ENCODE measurements at places on chromosomes 11 and 22.

DNA sequence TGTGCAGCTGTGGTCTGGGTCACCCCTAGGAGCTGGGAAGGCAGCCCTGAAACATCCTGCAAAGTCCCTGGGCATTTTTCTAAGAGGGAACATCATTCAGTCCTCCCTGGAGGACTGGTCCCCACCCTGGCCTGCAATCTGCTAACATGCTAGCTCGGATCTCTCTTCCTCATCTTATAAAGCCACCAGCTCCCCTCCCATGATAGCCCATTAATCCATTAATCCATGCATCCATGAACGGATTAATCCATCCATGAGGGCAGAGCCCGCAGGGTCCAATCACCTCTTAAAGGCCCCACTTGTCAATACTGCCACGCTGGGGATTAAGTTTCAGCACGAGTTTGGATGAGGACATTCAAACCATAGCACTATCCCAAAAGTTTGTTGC lies 12.1 kb downstream of the PRG3 start:
- DNase-seq = no peak

GRCh38 chr11:124724979-124725718 lies 14.6 kb upstream of the NRGN start:
- no peak for DNase-seq

GRCh38 chr11:59175091-59175501 lies 3.2 kb downstream of the DTX4 start:
- DNase-seq = no peak

DNA sequence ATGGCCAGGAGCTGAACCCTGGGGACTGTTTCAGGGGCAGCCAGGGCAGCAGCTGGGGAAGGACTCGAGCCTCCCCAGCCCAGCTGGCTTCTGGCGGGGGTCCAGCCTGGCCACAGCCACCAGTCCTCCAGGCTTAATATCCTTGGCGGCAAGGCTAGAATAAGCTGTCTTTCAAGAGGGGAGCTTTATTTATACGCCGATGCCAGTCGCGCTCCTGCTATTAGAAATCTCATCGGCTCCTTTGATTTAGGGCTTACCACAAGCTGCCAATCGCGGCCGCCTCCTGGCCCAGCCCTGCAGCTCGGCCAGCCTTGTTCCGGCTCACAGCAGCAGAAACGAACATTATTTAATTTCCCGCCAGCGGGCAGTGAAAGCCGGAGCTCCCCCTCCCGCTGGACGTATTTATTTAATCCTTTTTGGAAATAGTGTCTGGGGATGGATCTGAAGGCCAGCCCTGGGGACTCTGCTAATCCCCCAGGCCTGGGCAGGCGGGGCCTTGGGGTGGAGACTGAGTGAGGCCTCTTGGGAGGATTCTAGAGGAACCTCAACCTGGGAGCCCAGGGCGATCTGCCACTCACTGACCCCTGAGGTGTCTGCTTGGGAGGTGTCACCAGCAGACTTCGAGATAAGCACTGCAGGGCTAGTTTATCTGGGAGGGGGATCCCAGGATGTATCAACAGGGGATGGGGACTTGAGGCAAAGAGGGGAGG lies 363.1 kb downstream of the MN1 start:
- peak; percentile 45 for DNase-seq

- no peak for DNase-seq
Measured at GRCh38 chr11:34667810-34668582, 47.1 kb downstream of the EHF start.

DNA sequence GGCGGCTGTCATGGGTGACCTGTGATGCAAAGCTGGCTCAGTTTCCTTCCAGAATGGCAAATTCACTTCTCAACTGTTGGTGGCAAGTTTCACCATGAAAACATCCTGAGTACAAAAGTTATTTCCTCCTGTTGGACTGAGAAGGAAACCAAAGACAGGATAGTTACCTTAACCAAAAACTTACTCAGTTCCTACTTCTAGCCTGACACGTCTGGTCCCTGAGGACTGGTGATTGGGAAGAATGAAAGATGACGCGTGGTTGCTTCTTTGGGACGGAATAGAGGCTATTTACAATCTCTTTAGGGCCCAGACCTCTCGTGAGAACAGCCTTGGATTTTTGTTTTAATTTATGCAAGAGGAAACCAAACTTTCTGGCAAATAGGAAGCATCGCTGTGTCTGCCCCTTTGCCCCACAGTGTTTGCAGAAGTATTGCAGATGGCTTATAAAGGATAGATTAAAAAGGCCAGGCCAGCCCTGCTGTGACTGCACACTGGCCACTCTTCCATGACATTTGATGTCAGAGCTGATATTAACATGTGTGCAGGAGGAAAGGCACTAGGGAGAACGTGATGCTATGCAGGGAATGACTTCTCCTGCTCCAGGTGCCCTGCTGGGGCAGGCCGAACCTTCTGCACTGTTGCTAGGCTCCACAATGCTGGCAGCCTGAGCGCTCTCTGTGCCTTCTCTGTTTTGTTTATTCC lies 7.6 kb downstream of the VPS26B start:
- no peak for DNase-seq

GRCh38 chr11:72548463-72548862 lies 114.1 kb upstream of the CLPB start:
- no peak for DNase-seq

GRCh38 chr11:11281626-11282025 lies 71.4 kb downstream of the CSNK2A3 start:
- no peak for DNase-seq

GRCh38 chr11:22478169-22478568 lies 140.0 kb downstream of the SLC17A6 start:
- DNase-seq = no peak

- no peak for DNase-seq
Measured at GRCh38 chr22:34760276-34761008, 305.5 kb upstream of the ISX start.
